ENCODE measurements at places on chromosomes 16 and 17.

DNA sequence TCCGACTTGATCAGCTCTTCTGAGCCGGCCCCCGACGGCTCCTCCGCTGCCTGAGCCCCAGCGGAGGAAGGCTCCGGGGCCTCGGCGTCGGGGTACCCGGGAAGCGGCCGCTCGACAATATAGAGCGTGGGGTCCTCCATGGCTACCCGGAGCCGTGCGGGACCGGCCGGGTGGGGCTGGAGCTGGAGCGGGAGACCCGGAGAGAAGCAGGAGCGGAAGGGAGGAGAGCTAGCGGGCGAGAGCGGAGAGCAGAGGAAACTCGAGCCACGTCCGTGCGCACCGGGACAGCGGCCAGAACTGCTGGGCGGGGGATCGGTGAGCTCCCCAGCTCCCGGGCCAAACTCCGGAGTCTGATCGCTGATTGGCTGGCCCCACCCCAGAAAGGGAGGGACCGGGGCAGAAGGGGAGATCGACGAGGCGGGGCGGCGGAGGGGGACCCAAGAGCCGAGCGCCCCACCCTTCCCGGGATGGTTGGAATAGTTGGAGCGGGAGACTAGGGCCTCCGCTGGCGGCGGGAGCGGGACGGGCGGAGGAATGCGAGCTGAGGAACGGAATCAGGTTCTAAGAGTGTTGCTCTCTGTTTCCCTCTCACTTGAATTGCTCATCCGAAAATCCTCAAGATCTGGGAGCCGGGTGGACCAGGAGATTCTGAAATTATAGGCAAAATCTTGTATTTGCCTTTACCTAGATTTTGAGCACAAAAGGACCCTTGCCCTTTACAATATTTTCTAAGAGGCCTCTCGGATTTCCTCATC is at the start of gene CAVIN1:
Gene CAVIN1, minus strand, starts transcription at position 299 of the 755 bp plus-strand sequence. Its CDS starts 159 bp downstream, at position 140.
- peak; percentile 90 for DNase-seq

GRCh38 chr16:4314532-4315185 is 1.2 kb upstream of the GLIS2 start:
- no peak for DNase-seq

DNA sequence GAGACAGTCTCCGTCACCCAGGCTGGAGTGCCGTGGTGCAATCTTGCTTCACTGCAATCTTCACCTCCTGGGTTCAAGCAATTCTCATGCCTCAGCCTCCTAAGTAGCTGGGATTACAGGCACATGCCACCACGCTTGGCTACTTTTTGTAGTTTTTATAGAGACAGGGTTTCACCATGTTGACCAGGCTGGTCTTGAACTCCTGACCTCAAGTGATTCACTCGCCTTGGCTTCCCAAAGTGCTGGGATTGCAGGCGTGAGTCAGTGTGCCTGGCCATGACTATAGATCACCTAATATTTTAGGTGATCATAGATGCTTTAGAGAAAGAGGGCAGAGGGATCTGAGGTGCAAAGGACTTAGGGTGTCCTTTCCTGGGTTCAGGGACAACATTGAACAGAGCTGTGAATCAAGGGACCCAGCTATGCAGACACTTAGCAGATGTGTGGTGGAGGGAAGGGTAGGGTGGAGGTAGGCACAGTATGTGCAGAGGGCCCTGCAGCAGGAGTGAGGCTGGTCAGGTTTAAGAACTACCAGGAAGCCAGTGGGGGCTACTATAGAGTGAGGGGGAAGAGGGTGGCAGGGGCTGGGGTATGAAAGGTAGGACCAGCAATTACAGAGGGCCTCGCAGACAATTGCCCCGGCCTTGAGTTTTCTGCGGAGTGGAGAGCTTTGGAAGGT is 116.5 kb downstream of the CMIP start:
- no peak for DNase-seq

DNA sequence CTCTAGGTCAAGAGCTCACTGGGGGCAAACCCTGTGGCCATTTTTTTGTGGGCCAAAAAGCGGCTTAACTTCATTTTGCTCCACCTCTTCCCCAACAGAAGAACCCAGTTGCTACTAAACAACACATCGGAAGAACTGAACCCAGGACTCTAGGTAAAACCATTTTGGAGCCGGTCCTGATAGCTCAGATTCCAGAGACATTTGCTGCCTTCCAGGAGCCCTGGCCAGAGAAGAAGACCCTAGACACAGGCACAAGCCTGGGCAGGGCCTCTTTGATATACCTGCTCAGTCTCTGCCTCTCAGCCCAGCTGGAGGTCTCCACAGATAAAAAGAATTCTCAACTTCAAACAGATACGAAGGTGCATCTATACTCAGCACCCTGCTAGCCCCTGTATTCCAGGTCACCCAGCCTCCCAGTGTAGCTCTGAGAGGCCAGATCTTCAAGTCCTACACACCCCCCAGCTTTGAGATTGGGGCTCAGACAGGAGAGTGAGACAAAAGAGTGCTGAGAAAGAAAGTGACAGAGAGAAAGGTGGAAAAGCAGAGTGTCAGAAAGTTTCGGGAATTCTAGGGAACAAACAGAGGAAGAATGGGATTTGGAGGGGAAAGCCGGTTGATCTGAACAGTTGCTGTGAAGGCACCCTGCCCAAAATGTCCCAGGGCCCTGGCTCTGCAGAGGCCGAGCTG is 6.6 kb upstream of the HOXB9 start:
- no peak for DNase-seq

DNA sequence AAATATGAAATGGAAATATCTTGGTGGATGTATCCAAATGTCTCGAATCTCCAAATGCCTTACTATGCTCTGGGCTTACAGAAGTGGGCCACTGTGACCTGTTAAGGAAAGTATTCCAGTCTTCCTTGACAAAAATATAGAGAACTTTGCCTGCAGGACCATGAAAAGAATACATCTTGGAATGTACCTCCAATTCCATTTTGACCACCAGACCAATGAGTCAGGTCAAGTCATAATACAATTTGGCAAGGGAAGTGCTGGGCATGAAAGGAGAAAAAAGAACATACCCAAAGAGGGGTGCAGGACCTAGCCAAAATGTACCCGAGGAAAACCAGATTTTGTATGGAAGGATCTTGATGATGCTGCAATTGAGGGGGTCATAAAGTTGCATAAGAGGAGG is 1153.7 kb upstream of the GOT2 start:
- DNase-seq: no peak

- DNase-seq: no peak
Observed at GRCh38 chr16:19882186-19882585, 2.5 kb downstream of the GPRC5B start.

GRCh38 chr17:74930535-74931036 is 5.1 kb upstream of the OTOP3 start:
- no peak for DNase-seq

DNA sequence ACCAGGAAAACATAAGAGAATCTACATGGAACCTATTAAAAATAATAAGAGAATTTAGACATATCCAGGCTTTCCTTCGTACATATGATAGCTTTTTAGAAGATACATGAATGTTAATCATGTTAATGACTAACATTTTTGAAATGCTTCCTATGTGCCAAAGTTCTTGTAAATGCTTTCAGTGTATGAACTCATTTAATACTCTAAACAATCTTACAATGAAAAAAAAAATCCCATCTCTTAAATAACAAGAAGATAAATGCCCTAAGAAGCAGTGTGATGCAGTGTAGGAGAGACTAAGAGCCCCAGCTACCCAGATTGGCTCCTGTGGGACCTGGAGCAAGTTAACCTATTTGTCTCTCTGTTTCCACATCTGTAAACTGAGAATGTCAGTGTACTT is 220.4 kb upstream of the MYOCD start:
- no peak for DNase-seq

- DNase-seq: no peak
Observed at GRCh38 chr17:42321555-42321954, 33.3 kb downstream of the STAT5A start.
